ENCODE measurements at places on chromosomes 2 and 18.

DNA sequence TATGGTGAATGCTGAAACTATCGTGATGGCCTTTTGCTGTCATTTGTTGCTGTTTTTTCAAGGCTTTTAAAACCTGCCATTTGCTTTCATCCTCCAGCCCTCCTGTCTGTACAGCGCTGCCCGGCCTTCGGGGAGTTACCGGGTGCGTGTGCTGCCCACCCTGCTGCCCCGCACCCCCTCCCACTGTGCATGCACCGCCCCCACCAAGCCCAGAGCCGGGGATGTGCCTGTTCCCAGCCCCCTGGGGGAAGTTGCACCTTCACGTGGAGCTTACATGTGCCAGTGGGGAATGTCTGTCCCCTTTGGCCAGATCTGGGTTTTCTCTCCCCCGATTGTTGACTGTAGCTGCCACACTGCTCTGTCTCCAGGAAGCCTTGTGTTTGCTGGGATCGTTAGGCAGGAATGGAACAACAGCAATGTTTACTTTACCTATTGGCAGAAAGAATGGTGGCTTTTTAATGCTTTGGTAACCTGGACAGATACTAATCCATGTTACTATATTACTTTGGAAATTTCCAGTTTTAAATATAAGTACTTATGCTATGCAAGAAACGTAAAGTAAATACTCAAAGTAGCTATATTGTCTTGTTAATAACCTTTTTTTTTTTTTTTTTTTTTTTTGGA, 64.8 kb upstream of the RBM44 start:
- DNase-seq = no peak

- DNase-seq = no peak
These were observed 47.1 kb downstream of the KANSL3 start for GRCh38 chr2:96591054-96591453.

DNA sequence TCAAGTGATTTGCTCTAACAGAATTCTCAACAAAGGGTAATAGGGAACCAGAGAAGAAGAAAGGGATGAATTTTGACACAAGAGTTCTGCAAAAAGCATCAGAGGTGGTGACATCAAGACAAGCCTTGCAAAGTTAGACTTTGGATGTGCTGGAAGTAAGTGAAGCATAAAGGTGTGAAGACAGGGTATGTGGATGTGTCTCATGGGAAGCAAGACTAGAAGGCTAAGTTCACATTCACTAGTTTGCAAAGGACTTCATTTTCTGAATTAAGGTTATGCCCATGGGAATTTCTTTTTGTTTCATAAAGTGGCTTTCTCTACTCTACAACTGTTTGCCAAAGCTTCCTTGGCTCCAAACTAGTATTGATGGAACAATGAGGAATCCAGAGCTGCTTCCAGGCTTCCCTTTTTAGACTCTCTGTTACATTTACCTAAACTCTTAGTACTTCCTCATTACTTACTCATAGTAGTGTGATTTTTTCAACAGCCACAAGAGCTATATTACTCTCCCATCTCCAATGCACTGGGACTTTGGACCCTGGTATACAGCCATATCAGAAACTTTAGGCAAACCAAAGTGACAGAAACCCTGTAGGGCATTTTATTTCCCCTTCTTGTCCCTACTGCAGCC, 21.1 kb upstream of the IHH start:
- no peak for DNase-seq

DNA sequence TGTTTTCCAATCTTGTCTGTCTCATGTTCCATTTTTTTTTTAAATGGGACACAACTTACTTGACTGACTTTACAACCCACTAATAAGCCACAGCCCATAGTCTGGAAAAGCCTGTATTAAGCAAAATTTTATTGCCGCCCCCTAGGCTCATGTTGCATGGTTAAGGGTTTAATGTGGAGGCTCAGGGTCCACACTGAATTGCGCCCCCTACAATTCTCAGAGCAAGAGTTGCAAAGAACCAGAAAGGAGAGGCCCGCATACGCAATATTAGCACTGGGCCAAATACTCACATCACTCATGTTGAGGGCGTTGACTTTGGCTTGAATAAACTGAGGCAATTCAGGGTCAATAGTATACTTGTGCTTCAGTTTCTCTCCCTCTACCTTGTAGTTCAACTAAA, 65.5 kb downstream of the NEB start:
- DNase-seq = no peak

- no peak for DNase-seq
These were observed 92.6 kb upstream of the RAB12 start for GRCh38 chr18:8516371-8517250.

Data from BJ (cell line).